ENCODE measurements at places on chromosomes 4 and X. TPM values are rescaled to one million over a fixed set of nuclear protein-coding genes. Genes with fewer than 3 reads are reported as not detected.

DNA sequence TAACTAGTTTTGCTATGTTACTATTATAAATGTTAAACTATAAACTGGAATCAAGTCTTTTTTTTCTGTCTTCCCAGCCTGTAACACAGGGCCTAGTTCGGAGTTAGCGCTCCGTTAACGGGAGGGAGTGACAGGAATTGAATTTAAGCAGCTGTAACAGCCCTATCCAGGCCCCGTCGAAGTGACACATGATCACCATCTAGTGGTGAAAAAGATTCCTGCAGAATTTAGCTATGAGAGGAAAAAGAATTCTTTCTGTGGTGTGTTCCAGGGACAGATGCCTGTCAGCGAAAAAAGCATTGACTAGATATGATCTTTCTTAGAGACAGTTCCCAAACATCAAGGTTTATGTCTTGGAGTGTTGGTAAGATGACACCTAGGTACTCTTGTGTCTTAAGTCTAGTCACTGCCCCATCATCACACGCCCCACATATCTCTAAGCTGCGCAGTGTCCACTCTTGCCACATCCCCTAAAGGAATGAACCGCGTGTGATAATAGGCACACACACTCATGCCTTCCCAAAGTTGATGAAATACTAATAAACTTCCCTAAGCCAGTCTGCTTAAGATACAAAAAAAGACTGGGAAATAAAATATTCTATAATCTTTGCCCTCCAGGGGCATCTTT lies 2.1 kb downstream of the GAB3 start:
- DNase-seq, result no peak

DNA sequence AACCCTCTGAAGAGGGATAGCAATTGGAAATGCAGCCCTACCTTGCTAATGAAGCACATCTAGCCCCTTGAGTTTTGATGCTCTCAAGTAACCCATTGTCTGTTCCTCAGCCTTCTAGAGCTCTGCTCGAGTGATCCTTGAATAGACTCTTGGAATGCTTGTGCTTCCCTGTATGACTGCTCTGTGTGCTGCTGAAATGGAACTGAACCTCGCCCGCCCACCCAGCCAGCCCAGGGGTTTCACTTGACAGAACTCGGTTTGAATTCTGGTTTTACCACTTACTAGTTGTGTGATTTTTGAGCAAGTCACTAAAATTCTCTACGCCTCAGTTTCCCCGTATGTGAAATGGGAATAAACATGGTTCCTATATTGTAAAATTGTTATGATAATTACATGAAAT lies 77.1 kb downstream of the MID2 start:
- DNase-seq, result no peak

DNA sequence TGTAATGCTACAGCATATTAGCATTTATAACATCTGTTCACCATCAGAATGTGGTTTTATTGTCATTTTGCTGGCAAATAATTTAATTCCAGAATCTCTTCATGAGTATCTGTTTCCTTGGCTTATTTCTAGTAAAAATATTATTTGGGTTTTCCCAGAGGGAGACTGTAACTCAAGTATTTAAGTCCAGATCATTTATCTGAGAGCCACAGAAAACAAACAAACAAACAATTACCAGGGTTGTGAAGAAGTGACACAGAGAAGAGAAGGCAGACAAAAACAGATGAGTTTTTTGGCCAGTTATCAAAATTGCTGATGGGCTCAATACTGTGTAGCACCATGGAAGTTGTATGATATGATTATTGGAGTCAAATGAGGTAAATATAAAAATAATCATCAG lies 515.1 kb downstream of the TECRL start:
- DNase-seq, result no peak

DNA sequence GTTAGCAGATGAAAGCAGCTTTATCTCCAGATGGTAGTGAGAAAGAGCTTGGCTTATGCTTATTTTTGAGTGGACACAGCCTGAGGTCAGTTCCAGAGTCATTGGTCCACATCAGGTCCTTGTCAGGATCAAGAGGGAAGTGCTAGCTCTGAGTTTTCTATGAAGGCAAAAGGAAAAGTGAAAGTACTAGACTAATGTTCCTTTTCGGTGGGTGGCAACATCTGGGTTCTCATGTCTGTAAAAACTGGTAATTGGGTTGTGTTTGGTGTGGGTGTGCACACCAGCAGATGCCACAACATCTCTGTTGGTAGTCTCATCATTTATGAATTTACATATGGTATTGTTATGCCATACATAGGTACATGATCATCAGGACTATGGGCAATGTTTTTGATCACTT lies 210.5 kb downstream of the PWWP3B start:
- DNase-seq, result no peak

DNA sequence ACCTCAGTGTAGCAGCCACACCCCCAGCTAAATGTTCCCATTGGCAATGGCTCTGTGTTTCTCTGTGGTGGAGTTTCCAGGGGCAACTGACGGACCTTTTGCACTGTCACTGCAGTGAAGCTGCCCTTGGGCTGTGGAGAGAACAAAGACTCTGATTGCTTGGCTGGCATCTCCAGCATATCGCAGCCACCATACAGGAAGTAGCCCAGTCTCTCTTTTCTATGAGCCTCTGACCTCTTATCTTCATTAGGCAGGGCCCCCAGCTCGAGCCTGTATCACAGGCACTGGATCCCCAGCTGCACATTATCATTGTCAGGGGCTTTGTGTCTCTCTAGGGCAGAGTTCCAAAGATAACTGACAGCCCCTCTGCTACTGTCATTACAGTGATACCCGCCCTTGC lies 483.5 kb downstream of the ARAP2 start:
- DNase-seq, result no peak

GRCh38 chr4:28835501-28835900 lies 1884.7 kb upstream of the PCDH7 start:
- DNase-seq, result no peak

DNA sequence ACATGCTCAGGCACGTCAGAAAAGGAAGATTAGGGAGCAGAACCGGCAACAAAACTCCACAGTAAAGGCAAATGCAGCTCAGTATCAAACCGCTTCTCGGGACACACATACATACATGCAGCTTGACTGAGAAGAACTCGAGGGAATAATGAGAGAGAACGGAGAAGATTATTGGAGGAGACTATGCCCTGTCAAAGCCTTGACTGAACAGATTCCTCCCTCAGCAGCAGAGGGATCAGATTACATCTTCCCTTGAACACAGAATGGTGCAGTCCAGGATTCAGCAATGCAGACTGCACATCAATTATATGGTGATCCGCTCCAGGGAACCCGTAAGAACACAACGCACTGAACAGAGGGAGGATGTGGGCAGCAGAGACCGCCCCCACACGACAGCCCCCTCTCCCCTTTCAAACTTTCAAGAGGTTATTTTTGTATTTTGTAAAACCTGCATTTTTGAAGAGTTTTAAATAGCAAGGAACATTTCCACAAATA lies 183.2 kb downstream of the FBXW7 start:
- peak; percentile 41 for DNase-seq

DNA sequence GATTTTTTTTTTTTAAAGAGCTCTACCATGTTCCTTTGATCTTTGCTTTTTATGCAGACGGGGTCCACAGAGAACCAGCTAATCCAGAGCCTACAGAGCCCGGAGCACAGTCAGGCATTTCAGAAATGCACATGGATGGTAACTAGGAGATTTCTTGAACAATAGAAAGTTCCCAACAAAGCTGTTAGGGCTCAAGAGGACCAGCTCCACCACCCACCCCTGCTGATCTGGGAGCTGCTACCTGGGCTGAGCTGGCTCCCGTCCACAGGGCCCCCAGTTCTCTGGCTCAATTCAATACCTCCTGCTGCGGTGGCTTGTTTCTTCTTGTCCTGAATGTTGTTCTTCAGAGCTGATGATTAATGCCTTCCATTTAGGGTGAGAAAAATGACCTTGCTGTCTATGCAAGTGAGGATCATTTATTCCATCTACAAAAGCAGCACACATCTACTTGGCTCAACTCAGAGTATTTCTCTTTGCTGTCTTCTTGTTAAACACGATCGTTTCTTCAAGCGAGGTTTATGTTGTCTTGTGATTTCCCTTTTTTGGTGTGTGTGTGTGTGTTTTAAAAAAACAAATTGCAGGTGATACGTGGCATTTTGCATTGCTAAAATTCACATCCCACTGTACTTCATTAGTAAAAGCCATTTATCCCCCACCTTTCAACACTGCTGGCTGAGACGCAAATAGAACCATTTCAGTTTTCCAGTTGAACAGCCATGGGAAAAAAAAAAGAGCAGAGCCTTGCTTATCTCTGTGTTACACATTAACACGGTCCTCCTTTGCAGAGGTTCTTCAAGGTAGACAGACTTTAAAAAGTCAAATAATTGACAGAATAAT lies 31.3 kb downstream of the IGFBP7 start:
- DNase-seq, result peak; percentile 47

DNA sequence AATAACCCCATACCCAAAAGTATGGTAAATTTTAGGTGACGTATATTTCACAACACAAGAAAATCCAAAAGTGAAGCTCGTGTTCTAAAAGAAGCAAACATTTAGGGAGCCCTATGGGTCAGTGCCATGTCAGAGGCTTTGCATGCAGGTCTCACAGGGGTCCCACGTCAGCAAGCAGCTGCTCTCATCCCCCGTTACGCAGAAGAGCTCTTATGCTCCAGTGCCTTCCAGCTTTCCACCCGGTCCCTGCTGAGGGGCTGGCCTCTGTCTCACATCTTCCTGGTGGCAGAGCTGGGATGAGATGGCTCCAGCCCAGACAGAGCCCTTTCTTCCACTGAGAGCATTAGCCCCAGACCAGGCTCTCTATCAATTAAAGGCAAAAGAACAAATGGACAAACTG lies 82.0 kb downstream of the IRF2 start:
- no peak for DNase-seq

ZNF827 gene
- 13.8 TPM for total RNA-seq

SLC25A31 gene
- total RNA-seq, result not detected

PLP1 gene
- total RNA-seq, result 9.4 TPM

BOD1L1 gene
- total RNA-seq, result 19.0 TPM

AKAP4 gene
- total RNA-seq, result not detected

KLHL34 gene
- 3.6 TPM for total RNA-seq

INTS6L gene
- 3.2 TPM for total RNA-seq
